ENCODE measurements at places on chromosomes 11 and 22. TPM values are rescaled to one million over a fixed set of nuclear protein-coding genes. Genes with fewer than 3 reads are reported as not detected.
A peak's percentile ranks its signal among the peaks of the same experiment; 100 is the strongest.

- no peak for DNase-seq
These were observed 3.0 kb downstream of the TMEM80 start for GRCh38 chr11:698493-699115.

- peak; percentile 78 for DNase-seq
These were observed 17.7 kb upstream of the THRSP start for GRCh38 chr11:78045851-78046485.

DNA sequence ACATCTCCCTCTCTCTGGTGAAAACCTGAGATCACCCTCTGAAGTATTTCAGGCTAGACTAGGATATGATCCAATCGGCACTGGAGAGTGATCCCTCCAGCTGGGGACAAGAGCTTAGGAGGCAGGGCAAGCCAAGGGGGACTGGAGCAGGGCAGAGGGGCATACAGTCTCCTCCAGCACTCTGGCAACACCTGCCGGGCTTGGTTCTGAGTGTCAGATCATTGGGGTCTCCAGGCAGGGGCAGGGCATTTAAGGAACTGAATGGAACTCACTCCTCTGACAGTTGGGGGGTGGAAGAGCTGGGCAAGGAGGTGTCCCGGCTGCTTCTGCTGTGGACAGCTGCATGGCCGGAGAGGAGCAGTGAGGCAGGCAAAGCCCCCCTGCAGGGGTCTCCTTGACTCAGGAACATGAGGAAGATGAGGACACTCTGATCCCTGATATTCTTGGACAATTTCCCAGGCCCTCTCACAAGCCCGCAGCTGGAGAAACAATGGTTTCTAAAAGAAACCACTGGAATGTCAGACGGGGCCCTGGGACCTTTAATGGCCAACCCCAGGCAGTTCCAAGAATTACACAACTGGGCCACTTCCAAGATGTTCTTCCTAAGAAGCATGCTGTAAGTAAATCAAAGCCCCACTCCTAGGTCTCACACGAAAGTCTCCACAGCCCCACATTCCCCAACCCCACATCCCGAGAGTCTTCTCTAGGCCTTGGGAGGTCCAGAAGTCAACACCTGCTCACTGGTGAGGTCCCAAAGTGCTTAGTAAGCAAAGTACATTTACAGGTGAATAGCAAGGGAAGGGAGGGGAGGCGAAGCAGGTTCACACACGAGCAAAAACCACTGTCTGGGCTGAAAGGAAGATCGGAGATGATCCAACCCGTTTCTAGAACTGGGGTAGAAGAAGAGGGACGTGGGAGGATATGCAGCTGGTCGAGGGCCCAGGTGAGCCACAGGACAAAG is 1.2 kb upstream of the CCDC86 start:
- no peak for DNase-seq

DNA sequence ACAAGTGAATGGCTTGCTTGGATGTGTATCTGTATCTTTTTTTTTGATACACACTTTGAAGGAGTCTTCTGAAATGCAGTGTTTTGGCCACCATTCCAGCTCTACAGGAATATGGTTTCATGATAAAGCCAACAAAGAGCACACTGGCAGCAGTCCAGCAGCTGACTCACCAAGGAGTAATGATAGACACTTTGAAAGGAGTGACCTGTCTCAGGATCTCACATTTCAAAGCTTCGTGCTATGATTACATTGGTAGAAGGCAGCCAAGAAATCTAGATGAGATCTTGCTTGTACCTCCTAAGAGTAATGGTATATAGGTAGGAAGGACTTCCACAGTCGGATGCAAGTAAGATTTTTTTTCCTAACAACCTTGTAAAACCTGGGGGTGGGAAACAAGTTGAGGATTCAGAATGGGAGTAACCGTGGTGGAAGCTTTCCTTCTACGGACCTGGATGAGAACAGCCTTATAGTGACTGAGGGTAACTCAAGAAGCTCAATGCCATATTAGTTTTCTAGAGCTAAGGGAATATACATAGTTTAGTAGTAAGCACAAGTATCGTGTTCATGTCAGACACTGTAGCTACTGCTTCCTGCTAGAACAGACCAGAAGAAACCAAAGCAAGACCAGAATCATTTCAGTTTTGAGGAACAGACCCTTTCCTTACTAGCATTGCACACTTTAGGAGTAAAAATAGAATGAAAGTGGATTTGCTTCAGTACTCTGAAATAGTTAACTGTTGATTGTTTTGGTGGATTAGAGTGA is 25.0 kb downstream of the MTMR3 start:
- no peak for DNase-seq

DNA sequence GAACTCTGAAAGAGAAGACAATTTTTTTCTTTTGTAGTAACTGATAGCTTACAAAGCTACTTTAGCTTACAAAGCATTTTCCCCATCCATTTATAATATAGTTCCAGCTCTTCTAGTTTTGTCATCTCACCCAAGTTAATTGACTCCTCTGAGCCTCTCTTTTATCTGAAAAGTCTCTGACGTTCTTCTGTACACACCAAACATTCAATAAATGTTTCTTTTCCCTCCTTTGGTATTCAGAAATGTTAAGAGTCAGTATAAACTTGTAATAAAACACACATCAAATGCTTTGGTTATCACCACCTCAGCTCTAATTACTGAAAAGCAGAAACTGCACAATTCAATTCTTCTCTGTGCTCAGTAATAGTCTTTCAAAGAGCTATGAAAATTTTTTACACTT is 5.9 kb downstream of the CCDC90B start:
- DNase-seq, result no peak

DNA sequence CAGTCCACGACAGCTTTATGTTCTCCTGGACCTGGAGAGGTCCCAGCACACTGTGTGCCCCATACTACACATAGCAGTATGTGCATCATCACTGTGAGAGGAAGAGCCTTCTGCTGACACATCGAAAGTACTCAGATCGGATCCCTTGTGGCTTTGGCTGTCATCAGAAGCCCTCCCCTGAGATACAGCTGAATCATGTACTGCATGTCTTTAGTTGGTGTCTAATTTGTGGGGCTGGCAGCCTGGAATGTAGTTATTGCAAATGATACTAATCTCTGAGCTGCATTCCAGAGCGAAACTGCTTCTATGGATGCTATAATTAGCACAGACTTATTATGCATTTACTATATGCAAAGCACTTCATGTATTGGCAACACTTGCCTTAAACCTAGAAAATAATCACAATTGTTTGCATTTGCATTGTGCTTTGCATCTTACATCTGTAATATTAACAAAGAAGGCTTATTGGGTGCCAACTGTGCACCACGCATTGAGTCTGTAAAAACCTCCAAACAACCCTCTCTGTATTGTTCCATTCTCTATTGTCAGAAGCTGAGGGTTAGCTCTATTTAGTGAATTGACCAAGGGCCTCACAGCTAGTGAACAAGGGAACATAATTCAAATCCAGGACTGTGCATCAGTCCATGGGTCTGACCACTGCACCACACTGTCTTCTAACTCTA is 89.2 kb upstream of the CRTAM start:
- DNase-seq, result peak; percentile 56

GRCh38 chr11:34394771-34395300 is 37.0 kb upstream of the ABTB2 start:
- no peak for DNase-seq

GAB4 gene
- polyA plus RNA-seq, result not detected

WT1 gene
- not detected for polyA plus RNA-seq

OR4S2 gene
- not detected for polyA plus RNA-seq

OSBP2 gene
- 0.66 TPM for polyA plus RNA-seq

NXPE2 gene
- polyA plus RNA-seq, result not detected

Measured in B cell (primary cell).